ENCODE measurements at places on chromosomes 11 and 22. TPM values are rescaled to one million over a fixed set of nuclear protein-coding genes. Genes with fewer than 3 reads are reported as not detected.

Gene GPHA2
- total RNA-seq, result not detected

DNA sequence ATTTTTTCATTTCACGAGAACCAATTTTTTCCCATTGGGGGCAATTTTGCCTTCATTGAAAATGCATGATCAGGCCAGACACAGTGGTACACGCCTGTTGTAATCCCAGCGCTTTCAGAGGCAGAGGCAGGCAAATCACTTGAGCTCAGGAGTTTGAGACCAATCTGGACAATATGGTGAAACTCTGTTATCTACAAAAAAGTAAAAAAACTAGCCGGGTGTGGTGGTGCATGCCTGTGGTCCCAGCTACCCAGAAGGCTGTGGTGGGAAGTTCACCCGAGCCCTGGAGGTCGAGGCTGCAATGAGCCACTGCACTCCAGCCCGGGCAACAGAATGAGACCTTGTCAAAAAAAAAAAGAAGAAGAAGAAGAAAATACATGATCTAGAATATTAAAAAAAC, 19.2 kb upstream of the UPK3A start:
- H3K27ac ChIP-seq, result no peak overlapping the region
- H3K27me3 ChIP-seq, result no peaks in the 10 kb centered on the region
- no peaks in the 10 kb centered on the region for H3K36me3 ChIP-seq
- DNase-seq, result no peak

DNA sequence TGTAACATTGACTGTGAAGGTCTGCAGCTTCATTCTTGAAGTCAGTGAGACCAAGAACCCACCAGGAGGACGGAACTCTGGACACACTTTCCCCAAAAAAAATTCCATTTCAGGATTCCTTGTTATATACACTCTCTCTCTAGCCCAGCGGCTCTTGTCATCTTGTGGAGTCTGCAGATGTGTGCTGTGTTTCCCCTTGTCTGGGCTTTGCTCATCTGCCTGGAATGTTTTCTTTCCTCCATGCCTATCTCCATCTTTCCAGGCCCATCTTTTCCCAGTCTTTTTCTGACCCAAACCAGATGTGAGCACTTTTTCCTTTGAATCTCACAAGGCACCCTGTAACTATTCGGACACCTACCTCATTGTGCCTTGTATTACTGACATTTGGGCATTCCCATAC, 5.1 kb upstream of the DRG1 start:
- no peaks in the 10 kb centered on the region for H3K36me3 ChIP-seq
- H3K4me1 ChIP-seq, result no peaks in the 10 kb centered on the region
- no peak for DNase-seq
- H3K27me3 ChIP-seq, result no peaks in the 10 kb centered on the region

- H3K4me1 ChIP-seq, result peaks cover 20% of the 10 kb centered on the region
- H3K27me3 ChIP-seq, result no peaks in the 10 kb centered on the region
- H3K4me3 ChIP-seq, result no peak overlapping the region
Measured at GRCh38 chr11:45388472-45388871, 102.3 kb upstream of the SYT13 start.

GRCh38 chr11:115721296-115721995, 217.2 kb upstream of the CADM1 start:
- no peaks in the 10 kb centered on the region for H3K27me3 ChIP-seq
- H3K36me3 ChIP-seq, result no peaks in the 10 kb centered on the region
- no peak overlapping the region for H3K4me3 ChIP-seq
- no peak overlapping the region for H3K27ac ChIP-seq
- peaks cover 7% of the 10 kb centered on the region for H3K4me1 ChIP-seq

DNA sequence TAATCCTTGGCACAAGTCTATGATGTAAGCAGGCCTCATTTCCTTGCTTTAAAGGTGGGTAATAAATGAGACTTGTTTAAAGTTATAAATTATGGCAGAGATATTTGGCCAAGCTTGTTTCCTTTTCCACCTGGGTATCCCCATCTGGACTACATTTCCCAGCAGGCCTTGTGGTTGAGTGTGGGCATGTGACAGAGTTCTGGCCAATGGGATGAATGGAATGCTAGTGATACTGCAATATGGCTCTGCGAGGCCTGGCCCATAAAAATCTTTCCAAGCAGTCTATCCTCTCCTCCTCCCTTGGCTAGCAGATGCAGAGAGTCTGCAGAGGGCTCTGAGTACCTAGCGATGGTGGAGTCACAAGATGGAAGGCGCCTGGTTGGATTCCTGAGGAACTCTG, 102.5 kb downstream of the TIMP3 start:
- H3K27me3 ChIP-seq, result no peaks in the 10 kb centered on the region
- H3K36me3 ChIP-seq, result no peaks in the 10 kb centered on the region
- no peaks in the 10 kb centered on the region for H3K4me1 ChIP-seq
- no peak overlapping the region for H3K4me3 ChIP-seq
- H3K27ac ChIP-seq, result no peak overlapping the region

GRCh38 chr11:47176328-47177228, at the start of gene ARFGAP2:
Gene ARFGAP2 (minus strand): TSS chr11:47176879. CDS start chr11:47176853, 26 bp downstream.
- peak; percentile 100 for DNase-seq
- peaks cover 53% of the 10 kb centered on the region for H3K36me3 ChIP-seq
- no peaks in the 10 kb centered on the region for H3K27me3 ChIP-seq

GRCh38 chr22:31140746-31141145, 438 bp upstream of the PLA2G3 start:
- peaks cover 25% of the 10 kb centered on the region for H3K4me1 ChIP-seq
- H3K27ac ChIP-seq, result peak overlapping the region; percentile 81
- peak overlapping the region; percentile 82 for H3K4me3 ChIP-seq
- peaks cover 26% of the 10 kb centered on the region for H3K36me3 ChIP-seq
- no peaks in the 10 kb centered on the region for H3K27me3 ChIP-seq

DNA sequence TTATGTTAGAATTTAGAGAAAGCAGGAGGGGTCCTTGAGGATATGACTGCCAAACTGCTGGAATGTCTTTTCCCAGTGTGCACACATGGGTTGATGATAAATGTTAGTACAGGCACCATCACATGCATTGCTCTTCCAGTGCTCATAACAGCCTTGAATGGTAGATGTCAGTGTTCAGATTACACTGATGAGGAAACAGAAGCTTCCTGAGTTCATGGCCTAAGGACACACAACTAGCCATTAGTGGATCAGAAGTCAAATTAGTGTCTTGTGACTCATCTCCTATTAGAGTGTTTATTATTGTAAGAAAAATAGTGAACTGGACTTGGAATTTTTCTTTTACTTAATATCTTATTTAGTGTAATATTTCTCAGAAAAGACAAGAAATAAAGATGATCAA, 241.5 kb downstream of the DDX10 start:
- no peak overlapping the region for H3K4me3 ChIP-seq
- peaks cover 38% of the 10 kb centered on the region for H3K4me1 ChIP-seq
- H3K27ac ChIP-seq, result peak overlapping the region; percentile 71
- DNase-seq, result peak; percentile 77
- no peaks in the 10 kb centered on the region for H3K36me3 ChIP-seq
- no peaks in the 10 kb centered on the region for H3K27me3 ChIP-seq

DNA sequence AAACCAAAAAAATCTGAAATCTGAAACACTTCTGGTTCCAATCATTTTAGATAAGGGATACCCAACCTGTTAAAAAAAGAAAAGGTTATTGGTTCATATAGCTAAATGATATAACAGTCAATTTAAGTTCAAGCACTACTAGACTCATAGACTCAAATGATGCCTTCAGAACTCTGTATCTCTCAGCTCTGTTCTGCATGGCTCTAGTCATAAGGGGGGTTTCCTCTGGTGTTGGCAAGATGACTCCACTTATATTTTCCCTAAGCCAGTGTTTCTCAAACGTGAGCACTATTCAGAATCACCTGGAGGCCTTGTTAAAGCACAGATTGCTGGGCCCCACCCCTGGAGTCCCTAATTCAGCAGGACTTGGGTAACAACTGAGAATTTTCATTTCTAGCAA, 11.5 kb upstream of the RRAS2 start:
- no peak overlapping the region for H3K4me3 ChIP-seq
- no peaks in the 10 kb centered on the region for H3K36me3 ChIP-seq
- no peak overlapping the region for H3K27ac ChIP-seq
- H3K4me1 ChIP-seq, result no peaks in the 10 kb centered on the region
- DNase-seq, result no peak

DNA sequence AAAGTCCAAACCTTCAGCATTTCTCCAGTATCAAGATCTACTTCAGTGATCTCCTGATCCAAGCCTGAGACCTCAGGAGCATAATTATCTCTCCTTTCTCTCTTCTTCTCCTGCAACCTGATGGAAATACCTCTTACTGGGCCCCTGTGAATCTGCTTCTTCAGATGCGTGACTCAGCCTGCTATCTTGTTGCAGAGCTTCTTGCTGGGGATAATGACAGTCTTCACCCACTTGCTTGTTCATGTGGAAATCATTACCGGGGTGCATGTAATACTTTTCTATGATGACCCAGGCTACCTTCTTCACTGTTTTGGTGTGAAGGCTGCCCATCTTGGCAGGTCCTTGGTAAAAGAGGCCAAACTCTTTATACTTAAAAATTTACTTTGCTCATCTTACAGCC, 140.0 kb upstream of the POU2AF2 start:
- H3K36me3 ChIP-seq, result no peaks in the 10 kb centered on the region
- no peak overlapping the region for H3K4me3 ChIP-seq
- H3K27ac ChIP-seq, result no peak overlapping the region
- H3K4me1 ChIP-seq, result no peaks in the 10 kb centered on the region
- no peaks in the 10 kb centered on the region for H3K27me3 ChIP-seq
- DNase-seq, result no peak

DNA sequence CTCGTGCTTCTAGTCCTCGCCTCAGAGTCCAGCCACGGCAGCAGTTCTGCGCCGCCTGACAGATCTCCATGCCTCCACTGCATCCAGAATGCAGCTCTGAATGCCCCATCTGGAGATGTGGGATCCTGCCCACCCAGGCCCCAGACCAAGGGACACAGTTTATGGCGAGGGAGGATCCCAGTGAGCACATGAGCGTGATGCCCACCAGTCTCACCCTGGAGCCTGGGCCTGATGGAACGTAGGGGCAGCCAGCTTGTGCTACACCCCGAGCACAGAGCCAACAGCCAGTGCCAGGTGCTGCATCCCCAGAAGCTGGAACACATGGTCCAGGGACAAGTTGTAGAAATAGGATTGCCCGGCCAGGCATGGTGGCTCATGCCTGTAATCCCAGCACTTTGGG, 10.4 kb downstream of the IGLL1 start:
- H3K36me3 ChIP-seq, result no peaks in the 10 kb centered on the region
- no peak overlapping the region for H3K27ac ChIP-seq
- H3K27me3 ChIP-seq, result peaks cover 9% of the 10 kb centered on the region
- H3K4me1 ChIP-seq, result peaks cover 5% of the 10 kb centered on the region

GRCh38 chr22:42001121-42001520, 2.5 kb downstream of the WBP2NL start:
- no peaks in the 10 kb centered on the region for H3K36me3 ChIP-seq
- H3K4me1 ChIP-seq, result no peaks in the 10 kb centered on the region
- DNase-seq, result no peak
- H3K4me3 ChIP-seq, result no peak overlapping the region

GRCh38 chr11:132504501-132505041, 1027.7 kb downstream of the OPCML start:
- no peak for DNase-seq
- no peak overlapping the region for H3K27ac ChIP-seq
- no peaks in the 10 kb centered on the region for H3K36me3 ChIP-seq
- no peak overlapping the region for H3K4me3 ChIP-seq

- H3K36me3 ChIP-seq, result peaks cover 46% of the 10 kb centered on the region
- H3K4me3 ChIP-seq, result peak overlapping the region; percentile 63
- no peaks in the 10 kb centered on the region for H3K27me3 ChIP-seq
- no peak for DNase-seq
Measured at GRCh38 chr11:66002648-66003225, 434 bp downstream of the BANF1 start.

DNA sequence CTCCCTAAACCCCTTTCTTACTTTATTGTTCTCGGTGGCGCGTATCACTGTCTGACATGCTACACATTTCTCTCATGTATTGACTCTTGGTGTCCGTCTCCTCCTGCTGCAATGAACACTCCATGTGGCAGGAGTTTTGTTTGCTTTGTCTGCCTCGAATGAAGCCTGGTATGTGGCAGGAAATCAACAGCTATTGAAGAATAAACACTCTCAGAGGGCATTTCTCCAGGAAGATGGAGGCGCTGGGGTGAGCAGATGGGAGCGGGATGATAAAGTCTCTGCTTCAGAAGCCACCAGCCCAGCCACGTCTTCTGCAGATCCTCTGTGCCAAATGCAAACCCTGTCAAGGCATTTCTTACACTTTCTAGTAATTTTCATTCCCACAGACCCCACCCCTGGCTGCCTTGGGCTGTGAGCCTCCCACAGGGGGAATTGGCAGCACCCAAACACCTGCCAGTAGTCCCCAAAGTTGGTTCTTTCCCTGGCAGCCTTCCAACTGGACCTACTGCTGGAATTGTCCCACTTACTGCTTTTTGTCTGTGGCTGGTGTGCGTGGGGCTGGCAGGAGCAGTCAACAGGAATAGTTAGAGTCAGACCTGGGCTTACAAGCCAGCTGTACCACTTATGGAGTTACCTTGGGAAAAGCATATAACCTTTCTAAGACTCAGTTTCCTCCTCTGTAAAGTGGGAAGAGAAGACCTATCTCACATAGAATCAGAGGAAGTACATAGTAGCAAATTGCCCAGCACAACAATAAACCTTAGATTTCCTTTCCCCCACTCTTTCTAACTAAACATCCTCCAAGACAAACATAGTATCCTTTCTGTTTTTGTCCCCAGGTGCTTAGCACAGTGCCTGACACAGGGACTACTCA, 13.3 kb upstream of the IL10RA start:
- no peak for DNase-seq
- H3K27me3 ChIP-seq, result no peaks in the 10 kb centered on the region
- H3K4me3 ChIP-seq, result no peak overlapping the region
- no peaks in the 10 kb centered on the region for H3K36me3 ChIP-seq
- no peak overlapping the region for H3K27ac ChIP-seq

- no peaks in the 10 kb centered on the region for H3K36me3 ChIP-seq
- H3K4me3 ChIP-seq, result no peak overlapping the region
- no peaks in the 10 kb centered on the region for H3K27me3 ChIP-seq
Measured at GRCh38 chr22:37309211-37310074, 27.1 kb downstream of the CYTH4 start.
